Fibroblast of skin of back (primary cell): ENCODE measurements at places on chromosomes 2 and 18.
A peak's percentile ranks its signal among the peaks of the same experiment; 100 is the strongest.

DNA sequence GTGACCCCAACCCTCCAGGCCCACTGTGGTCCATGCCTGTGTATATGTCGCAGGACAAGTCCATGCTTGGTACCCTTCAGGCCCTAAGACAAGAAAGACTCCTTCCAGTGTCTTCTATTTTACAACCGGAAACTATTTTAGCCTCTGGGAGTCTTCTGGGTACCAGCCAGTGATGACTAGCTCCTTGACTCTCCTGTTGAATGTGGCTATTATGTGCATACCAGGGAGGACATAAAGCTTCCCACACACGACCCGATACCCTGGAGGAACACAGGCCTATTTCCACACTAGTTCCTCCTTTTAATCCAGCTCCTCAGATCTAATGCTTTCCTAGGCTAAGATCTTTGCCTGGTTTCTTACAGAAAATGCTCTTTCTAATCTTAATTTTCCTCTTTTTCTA lies 178.1 kb downstream of the NCKAP5 start:
- peak; percentile 40 for DNase-seq

DNA sequence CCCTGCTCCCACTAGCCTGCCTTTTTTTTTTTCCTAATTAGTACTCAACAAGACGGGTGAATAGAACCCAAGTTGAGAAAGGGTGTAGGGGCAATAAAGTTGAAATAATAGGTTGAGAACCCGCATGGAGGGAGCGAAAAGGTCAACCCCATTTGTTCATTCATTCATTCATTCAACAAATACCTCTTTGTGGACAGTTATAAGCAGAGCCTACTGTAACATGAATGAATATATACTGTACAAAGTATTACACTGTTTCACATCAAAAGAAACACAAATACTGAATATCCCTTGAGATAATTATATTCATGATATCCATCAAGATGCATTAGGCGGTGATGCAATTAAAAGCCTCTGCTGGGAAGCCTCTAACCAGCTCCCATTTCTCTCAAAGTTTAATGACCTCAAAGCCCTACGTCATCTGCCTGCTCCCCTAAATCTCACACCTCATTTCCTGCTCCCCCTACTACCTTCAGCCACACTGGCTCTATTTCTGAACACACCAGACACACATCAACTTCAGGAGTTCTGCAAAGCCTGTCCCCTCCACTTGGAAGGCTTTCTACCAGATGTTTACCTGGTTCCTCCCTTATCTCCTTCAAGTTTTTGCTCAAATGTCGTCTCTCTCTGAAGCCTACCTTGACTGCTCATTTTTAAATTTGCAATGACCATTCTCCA lies 1.4 kb upstream of the NBAS start:
- no peak for DNase-seq

DNA sequence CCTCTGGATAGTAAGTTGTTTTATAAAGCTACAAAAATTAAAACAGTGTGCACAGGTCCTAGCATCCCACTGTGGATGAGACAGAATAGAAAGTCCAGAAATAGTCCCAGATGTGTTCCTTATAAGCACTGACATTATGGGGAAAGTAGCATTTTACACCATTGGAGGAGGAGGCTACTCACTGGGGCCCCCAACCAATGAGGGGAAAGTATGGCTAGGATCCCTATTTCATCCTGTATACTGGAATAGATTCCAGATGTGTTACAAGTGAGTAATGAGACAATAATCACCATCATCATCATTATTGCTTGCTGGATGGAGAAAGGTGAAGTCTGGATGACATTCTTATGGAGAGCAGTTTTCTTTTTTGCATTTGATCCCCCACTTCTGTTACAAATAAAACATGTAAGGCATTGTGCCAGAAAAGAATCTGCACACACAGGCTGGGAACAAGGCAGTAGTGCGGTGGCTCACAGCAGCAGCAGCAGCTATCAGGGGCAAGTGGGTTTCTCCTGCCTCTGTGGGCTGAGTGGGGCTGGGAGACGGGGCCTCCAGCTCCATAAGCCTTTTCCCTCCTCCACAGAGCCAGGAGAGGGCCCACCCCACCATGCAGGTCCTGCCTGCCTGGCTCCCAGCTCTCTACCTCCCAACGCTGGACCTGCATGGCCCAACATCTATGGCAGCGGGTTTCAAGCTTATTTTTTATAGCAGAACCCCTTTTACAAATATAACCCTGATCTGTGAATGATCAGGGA lies 5.0 kb downstream of the ARID5A start:
- peak; percentile 28 for DNase-seq

DNA sequence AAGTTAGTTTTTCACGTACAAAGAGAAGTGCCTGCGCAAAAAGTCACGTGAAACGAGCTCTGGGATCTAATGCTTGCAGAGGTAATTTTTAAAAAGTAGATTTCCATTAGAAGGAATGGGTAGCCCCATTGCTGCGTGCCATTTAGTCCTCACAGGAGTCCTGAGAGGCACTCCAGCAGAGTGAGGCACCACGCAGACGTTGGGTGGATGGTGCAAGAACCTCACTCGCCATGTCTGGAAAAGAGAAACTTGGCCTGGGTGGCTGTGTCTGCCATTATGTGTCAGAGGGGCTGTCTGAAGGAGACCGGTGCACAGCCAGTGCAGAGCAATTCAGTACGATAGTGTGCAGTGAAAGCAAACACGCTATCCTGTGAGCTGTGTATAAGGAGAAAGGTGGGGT lies 1.8 kb upstream of the HDAC4 start:
- no peak for DNase-seq

- DNase-seq = peak; percentile 55
Measured at GRCh38 chr2:208097801-208098200, 26.5 kb downstream of the CRYGD start.

- no peak for DNase-seq
Measured at GRCh38 chr2:241606186-241606585, 30.8 kb downstream of the THAP4 start.

DNA sequence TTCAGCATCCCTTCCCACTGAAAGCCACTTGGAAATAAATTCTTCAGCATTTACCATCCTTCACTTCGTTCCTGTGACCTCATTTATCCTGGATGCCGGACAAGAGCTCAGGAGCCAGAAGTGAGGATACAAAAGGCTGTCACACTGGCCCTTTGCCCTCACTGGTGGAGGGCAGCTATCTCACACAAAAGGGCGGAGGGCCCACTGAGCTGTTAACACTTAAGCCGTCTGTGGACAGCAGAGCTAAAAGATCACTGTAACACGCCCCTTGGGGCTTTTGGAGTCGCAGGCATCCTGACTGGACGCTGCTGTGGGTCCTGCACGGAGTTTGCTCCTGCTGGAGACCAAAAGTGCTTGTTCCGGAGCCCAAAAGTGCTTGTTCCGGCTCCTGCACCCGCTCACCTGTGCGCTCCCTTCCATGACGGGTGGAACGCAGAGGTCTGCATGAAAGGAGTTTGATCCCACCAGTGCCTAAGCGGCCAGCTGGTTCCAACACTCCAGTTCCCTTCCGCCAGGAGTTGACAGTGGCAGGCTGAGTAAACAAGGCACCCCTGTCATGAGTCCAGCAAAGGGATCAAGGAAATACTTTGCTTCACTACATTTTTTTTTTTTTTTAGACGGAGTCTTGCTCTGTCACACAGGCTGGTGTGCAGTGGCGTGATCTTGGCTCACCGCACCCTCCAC lies 572.0 kb upstream of the LINC00305 start:
- DNase-seq = no peak
